ENCODE measurements at places on chromosomes 6 and 20.

- DNase-seq = no peak
These were observed 563 bp downstream of the MGME1 start for GRCh38 chr20:17969278-17969883.

DNA sequence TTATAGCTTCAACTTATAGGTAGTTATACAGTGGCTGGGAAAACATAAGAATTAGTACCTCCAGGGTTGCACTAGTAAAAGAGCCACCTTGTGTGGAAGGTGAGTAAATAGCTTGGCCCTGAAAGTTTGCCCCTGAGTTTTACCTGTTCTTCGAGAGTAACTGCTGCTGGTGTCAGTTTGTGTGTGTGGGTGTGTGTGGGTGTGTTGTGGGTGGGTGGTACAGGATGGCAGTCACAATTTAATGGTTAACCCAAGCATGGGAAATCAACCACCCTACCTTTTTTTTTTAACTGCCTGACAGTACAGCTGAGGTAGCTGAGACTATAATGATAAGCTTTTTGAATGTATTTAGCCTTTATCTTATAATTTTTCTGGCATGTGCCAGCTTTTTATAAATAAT, 137.3 kb downstream of the STXBP5 start:
- no peak for DNase-seq

DNA sequence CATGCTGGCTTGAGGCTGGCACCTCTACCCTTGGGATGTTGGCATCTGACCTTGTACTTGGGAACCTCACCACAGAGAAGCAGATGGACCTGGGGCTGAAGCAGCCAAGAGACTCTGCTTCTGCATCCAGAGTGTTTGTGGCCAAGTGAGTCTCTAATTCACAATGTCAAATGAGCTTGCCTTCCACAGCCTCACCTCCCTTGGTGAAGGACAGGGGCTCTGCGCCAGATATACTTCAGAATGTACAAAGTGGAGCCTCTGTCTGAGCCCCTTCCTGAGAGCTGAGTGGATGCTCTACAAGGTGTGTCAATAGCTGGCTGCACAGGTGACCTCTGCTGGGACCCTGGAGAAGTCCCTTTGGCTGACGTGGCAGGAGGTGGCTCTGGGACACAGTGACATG, 508.9 kb downstream of the CDH26 start:
- no peak for DNase-seq

GRCh38 chr6:35602133-35602946, 86.4 kb downstream of the FKBP5 start:
- DNase-seq = no peak

GRCh38 chr6:16345449-16346330, 107.3 kb downstream of the GMPR start:
- no peak for DNase-seq
